Activated CD4-positive, alpha-beta T cell treated with anti-CD3 and anti-CD28 coated beads, Interleukin-2, Interleukin-6, amounts not matched to agents 100 ng/mL and 50 ng/mL, durations not matched to agents 16 hours and 8 hours (primary cell): ENCODE measurements at places on chromosomes 11 and 22.

- DNase-seq = peak; percentile 45
Measured at GRCh38 chr22:40499209-40499623, 128.8 kb downstream of the SGSM3 start.

DNA sequence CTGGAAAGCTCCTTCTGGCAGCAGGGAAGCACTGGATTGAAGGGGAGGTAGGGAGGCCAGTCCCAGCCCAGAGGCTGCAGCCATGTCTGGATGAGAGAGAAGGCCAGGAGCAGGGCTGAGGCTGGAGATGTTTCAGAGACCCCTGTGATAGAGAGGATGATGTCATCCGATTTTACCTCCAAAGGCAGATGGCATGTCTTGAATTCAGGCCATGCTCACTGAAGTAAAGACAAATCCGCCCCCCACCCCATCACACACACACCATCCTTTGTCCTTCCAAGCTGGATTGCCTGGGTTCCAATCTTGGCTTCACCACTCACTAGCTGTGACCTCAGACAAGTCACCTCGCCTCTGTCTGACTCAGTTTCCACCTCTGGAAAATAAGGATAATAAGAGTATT is 47.2 kb downstream of the TP53I11 start:
- no peak for DNase-seq

GRCh38 chr11:107198490-107199007 is 180.3 kb upstream of the GUCY1A2 start:
- DNase-seq = no peak

- DNase-seq = no peak
Measured at GRCh38 chr22:42163515-42163914, 32.9 kb upstream of the CYP2D6 start.

DNA sequence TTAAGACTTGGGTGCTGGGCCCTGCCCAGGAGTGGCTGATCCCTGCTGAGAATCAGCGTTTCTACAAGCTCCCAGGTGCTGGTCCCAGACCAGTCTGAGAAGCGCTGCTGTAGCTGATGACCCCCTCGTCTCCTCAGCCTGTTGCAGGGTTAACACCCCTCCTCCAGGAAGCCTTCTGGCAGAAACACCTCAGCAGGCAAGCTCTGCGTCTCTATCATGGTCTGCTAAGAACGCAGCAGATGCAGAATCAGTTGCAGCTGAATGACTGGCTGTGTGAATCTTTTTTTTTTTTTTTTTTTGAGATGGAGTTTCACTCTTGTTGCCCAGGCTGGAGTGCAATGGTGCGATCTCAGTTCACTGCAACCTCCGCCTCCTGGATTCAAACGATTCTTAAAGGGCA is 132.5 kb downstream of the CACNA1I start:
- no peak for DNase-seq
